ENCODE measurements at places on chromosomes 3 and 15.

DNA sequence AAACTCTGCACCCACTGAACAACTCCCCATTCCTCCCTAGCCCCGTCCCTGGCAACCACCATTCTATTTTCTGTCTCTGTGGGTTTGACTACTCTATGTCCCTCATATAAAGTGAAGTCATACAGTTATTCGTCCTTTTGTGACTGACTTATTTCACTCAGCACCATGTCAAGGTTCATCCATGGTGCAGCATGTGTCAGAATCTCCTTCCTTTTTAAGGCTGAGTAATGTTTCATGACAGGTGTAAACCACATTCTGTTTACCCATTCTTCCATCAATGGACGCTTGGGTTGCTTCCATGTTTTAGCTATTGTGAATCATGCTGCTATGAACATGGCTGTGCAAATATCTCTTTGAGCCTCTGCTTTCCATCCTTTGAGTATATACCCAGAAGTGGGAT, 192.3 kb upstream of the NSMCE3 start:
- no peak for DNase-seq

GRCh38 chr15:68325726-68326125, 48.2 kb downstream of the FEM1B start:
- DNase-seq, result no peak

GRCh38 chr3:196774848-196775422, 35.3 kb downstream of the PAK2 start:
- no peak for DNase-seq

DNA sequence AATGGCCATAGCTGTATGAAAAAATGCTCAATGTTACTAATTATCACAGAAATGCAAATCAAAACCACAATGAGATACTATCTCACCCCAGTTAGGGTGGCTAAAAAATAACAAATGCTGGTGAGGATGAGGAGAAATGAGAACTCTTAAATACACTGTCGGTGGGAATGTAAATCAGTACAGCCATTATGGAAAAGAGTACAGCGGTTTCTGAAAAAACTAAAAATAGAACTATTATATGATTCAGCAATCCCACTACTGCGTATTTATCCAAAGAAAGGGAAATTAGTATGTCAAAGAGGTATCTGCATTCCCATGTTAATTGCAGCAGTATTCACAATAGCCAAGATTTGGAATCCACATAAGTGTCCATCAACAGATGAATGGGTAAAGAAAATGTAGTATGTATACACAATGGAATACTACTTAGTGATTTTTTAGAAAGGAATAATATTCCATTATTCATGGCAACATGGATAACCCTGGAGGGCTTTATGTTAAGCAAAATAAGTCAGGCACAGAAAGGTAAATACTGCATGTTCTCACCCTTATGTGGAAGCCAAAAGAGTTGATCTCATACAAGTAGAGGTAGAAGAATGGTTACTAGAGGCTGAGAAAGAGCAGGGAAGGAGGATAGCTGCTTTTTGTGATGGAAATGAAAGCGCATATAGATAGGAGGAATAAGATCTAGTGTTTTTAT, 35.0 kb downstream of the SERP1 start:
- DNase-seq, result no peak

DNA sequence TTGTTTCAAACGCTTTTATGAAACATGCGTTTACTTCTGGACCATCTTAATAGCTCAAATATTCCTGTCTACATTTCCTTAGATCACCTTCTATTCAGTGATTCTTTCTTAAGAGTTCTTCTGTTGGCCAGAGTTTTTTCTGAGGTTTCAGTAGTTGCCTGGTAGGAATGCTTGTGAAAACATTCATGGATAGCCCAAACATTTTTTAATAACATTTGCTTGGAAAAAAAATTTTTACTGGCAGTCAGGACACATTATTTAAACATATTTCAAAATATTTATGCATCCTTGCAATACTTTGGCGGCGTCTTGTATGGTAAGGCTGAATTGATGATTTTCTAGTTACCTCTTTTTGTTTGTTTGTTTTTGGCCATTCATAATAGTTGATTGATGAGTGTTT, 47.4 kb upstream of the ZBTB20 start:
- DNase-seq, result no peak

DNA sequence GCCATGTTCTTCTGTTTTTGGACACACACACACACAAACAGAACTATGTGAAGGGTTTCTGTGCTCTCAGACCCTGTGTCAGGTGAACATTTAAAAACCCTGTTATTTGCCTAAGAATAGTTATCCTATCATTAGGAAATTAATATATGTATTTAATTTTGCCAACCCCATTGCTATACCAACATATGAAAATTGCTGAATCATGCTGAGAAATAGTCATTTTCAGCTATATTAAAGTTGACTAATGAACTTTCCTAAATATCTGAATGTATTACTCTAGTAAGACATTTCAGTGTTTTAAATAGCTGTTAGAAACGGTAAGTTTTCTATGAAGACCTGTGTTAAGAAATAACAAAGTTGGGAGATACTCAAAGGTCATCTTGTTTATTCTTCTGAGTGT, 596.9 kb upstream of the GRM7 start:
- DNase-seq, result no peak

GRCh38 chr15:57821826-57822225, 115.3 kb downstream of the POLR2M start:
- no peak for DNase-seq

DNA sequence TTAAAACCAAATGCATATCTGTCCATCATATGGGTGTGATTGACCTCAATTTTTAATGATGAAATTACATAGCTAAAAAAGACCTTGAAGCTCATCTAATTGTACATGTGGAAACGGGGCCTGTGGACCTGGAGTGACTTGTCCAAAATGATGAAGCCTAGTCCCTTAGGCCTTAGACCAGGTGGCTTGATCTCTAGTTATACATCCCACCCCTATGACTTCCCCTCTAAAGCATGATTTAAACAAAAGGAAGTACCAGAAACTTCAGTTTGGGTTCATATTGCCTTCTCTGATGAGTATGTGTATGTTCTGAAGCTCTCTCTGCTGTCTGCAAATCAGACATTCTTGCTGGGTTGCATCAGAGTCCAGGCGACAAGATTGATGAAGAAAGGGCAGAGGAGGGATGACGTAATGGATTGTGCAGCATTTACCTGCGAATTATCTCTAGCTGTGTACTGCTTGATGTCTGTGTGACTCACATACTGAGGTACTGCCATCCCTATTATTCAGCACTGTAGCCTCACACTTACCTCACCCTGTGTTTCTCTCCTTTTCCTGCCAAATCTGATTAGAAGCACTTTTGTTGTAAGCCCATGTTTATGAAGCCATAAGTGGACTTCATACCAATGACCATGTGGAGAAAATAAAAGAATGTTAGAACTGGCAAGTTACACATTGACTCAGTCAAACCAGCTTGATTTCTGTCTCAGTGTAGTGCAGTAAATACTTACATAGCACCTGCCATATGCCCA, 111.5 kb downstream of the FILIP1L start:
- DNase-seq, result no peak

DNA sequence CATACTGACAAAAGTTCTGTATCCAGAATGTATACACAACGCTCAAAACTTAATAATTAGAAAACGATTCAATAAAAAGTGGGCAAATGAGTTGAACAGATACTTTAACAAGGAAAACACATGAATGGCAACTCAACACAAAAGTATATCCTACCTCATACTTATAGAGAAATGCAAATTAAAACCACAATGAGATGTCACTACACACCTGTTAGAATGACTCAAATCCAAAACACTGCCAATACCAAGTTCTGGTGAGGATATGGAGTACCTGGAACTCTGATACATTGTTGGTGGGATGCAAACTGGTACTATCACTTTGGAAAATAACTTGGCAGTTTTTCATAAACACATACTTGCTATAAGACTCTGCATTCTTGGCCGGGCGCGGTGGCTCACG, 42.1 kb downstream of the PRTG start:
- DNase-seq, result no peak

GRCh38 chr3:129398803-129399144, 29.7 kb downstream of the EFCAB12 start:
- DNase-seq, result no peak

All from Jurkat, Clone E6-1 (cell line).